8988T (cell line): ENCODE measurements at places on chromosomes 2 and 18.

GRCh38 chr2:33785201-33786106, 186.4 kb upstream of the FAM98A start:
- DNase-seq: no peak

DNA sequence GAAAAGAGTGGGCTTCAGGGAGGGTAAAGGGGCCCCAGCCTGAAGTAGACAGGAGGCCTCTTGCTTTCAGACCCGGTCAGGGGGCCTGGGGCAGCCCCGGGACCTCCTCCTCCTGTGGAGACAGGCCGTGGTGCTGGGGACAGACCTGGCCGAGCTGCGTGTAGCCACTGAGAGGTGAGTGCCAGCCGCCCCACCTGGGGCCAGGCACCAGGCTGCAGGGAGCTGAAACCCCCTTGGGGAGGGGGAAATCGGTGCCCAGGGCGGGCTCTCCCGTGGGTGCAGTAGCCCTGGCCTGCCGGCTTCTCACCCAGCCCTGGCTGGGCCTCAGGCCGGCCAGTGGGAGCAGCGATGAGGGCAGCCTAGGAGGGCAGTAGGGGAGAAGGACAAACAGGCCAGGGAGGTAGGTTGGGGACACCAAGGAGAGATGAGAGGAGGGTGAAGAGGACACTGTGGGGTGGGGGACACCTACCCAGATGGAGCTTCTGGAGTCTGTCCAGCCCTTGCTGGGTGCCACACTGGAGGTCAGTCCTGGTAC, 24.0 kb downstream of the CROCC2 start:
- DNase-seq: peak; percentile 10

- DNase-seq: no peak
Observed at GRCh38 chr2:234606896-234607295, 110.0 kb upstream of the ARL4C start.

DNA sequence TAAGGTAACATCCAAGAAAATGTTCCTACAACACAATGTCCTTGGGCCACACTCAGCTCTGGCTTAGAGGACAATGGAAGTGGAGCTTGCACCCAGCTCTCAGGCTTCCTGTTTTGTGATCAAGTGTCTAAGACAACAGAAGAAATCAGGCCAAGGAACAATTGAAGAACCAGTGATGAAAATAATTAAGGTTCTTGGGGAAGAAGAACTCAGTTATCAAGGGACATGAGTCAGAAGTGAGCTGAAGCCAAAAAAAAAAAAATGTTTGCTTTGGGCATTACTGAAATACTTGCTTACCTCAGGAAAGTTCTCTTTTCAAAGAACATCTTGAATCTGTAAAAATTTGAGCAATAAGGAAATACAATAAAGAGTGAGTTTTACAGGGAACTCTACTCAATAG, 299.0 kb downstream of the FBXO15 start:
- no peak for DNase-seq

GRCh38 chr2:134869946-134870736, 31.7 kb downstream of the ACMSD start:
- no peak for DNase-seq

DNA sequence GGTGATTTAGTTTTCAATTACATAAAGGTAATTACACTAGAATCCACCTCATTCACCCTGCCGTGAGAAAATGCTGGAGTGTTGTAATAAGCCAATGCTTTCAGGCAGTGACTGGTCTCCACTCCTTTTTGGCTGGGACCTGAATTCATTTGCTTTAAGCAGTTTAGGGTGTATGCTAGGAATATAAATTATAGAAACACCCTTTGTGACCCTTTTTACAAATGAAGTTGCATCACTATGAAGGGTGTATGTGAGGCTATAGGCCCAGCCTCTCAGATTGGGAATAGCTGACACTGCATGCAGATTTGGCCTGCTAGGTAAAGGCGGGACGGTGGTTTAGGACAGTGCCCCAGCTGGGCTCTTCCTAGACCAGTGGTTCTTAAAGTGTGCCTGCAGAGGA, 50.8 kb upstream of the NFE2L2 start:
- no peak for DNase-seq

GRCh38 chr2:184004289-184004947, 593.9 kb upstream of the ZNF804A start:
- DNase-seq: no peak

DNA sequence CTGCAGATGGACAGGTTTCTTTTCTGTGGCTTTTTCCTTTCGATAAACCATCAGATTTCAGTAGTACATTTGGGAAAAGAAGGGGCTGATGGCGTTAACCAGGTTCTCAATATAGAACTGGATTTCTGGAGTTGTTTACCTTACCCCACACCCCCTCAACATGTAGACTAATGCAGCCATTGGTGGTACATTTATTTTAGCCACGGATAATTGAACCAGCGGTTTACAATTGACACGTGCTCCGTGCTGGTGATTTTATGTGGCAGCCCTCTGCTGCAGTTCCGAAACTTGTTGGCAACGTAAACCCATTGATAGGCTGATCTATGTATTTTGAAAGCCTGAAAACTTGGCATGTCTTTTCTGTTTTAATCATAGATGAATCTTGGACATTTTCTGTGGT, 5.4 kb downstream of the SOX11 start:
- DNase-seq: no peak

DNA sequence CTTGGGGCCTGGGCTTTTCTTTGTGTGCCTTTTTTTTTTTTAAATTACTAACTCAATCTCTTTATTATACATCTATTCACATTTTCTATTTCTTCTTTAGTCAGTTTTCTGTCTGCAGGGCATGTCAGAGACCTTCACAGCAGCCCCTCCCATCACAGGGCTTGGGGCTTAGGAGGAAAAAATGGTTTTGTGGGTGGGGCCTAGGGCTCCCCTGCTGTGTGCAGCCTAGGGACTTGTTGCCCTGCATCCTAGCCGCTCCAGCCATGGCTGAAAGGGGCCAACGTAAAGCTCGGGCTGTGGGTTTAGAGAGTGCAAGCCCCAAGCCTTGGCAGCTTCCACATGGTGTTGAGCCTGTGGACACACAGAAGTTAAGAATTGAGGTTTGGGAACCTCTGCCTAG, 13.8 kb downstream of the ZSCAN30 start:
- no peak for DNase-seq

DNA sequence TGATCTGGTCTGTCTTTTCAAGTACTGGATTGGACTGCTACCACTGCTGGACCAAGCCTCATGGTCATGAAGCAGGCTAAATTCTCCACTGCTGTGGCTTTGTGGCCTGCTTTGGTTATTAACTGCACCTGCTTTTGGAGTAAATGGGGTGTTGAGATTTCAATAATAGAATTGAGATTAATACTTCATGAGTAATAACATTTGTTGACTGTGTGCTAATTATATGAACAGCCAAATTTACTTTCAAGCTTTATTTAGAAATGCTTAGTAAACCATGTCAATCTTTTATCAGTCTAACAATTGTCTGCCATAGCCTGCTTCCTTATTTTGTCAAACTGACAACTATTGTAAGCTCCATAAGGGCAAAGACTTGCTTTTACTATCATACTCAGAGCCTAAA, 27.4 kb upstream of the MTIF2 start:
- DNase-seq: no peak

GRCh38 chr2:99836690-99837605, 305.4 kb downstream of the AFF3 start:
- no peak for DNase-seq

DNA sequence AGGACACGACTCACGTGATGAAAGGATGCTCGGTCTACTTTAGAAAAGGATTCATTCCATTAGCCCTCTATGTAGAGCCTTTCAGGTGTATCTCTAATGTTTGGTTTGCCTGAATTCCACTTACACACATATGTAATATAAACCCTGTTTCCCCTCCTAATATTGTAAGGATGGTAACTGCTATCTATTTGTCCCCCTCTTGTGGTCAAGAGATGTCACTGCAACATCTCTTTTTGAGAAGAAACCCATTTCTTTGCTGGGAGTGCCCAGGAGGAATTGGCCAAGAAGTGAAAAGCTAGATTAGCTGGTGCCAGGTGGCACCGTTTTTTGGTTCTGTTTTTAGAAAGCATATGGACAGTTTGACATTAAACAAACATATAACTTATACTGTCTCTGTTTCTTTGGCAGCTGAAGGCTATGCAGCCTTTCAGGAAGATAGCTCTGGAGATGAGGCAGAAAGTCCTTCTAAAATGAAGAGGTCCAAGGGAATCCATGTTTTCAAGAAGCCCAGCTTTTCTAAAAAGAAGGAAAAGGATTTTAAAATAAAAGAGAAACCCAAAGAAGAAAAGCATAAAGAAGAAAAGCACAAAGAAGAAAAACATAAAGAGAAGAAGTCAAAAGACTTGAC, 41.2 kb downstream of the RALBP1 start:
- no peak for DNase-seq
